Activated B cell treated with CpG ODN at 0.5 μM for 24 hours (primary cell): ENCODE measurements at places on chromosomes 6 and 20.

GRCh38 chr6:15329197-15329671 is 83.4 kb downstream of the JARID2 start:
- H3K4me3 ChIP-seq = no peak overlapping the region
- no peaks in the 10 kb centered on the region for H3K27me3 ChIP-seq
- peak overlapping the region; percentile 37 for H3K27ac ChIP-seq

- DNase-seq = no peak
- no peak overlapping the region for H3K4me3 ChIP-seq
- no peaks in the 10 kb centered on the region for H3K27me3 ChIP-seq
Observed at GRCh38 chr6:161079566-161080262, 88.1 kb downstream of the MAP3K4 start.

GRCh38 chr6:452301-453067 is 60.9 kb downstream of the IRF4 start:
- no peak overlapping the region for H3K4me3 ChIP-seq
- no peaks in the 10 kb centered on the region for H3K27me3 ChIP-seq
- no peak for DNase-seq
- H3K4me1 ChIP-seq = peaks cover 6% of the 10 kb centered on the region
- H3K27ac ChIP-seq = no peak overlapping the region

- no peaks in the 10 kb centered on the region for H3K27me3 ChIP-seq
- H3K4me3 ChIP-seq = no peak overlapping the region
- H3K4me1 ChIP-seq = peaks cover 43% of the 10 kb centered on the region
- no peak for DNase-seq
- peaks cover 11% of the 10 kb centered on the region for H3K36me3 ChIP-seq
- peak overlapping the region; percentile 4 for H3K27ac ChIP-seq
Observed at GRCh38 chr6:148999929-149000468, 253.2 kb downstream of the UST start.

DNA sequence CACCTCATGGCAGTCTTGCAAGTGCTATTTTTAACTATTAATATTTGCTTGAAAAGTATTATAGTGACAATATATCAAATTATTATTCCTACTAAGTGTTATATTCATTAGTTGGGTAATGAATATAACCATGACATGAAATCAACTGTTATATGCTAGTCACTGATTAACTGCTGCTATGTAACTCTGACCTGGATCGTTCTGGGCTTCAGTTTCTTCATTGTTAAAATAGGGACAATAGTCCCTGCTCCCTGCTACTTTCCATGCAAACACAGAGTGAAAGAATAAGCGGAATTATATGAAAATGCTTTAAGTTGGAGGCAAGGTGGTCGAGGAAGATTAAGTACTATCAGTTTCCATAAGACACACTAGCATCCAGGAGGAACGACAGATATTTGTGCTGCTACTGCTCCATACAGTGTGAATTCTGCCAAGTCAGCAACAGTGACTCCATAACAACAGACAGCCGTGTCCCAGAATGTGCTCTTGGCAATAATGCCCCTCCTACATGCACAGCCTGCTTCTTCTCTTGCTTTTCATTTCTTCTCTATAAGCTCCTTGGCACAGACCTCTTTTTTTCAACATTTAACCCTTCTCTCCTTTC is 107.2 kb downstream of the CHD6 start:
- H3K27me3 ChIP-seq = no peaks in the 10 kb centered on the region
- H3K4me1 ChIP-seq = no peaks in the 10 kb centered on the region
- no peak overlapping the region for H3K27ac ChIP-seq
- DNase-seq = no peak

DNA sequence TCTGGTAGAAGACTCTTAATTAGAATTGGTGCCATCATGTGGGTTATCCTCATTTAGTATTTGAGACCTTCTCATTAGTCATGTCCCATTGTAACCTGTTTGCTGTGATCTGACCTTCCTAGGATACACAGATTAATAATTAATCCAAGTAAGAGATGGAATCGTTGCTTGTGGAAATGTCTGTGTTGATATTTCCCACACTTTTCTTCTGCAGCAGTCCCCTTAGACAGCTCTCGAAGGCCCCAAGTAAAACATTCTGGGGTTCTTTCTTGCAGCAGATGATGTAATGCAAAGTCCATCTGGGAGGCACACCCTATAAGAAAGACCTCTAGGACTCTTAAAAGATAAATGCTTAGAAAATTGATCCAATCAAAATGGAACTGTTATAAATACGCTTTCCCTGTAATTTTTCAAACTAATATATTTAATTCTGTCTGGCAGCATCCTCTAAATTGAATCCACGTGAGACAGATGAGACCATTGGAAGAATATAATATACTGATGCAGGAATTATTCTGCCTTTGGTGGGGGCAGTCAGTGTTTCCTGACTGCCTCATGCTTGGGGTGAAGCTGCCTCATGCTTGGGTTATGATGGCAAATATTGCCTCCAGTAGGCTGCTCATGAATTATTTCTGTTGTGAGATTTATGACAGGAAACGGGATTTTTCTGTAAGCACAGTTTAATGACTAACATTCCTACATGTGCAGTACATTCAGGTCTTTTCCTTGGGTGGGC is 54.5 kb upstream of the ARMC2 start:
- no peaks in the 10 kb centered on the region for H3K36me3 ChIP-seq
- H3K4me1 ChIP-seq = peaks cover 11% of the 10 kb centered on the region
- H3K27ac ChIP-seq = no peak overlapping the region
- no peak for DNase-seq
- H3K4me3 ChIP-seq = no peak overlapping the region
- H3K27me3 ChIP-seq = peaks cover 10% of the 10 kb centered on the region

GRCh38 chr6:4486568-4487315 is 289.5 kb upstream of the CDYL start:
- peaks cover 11% of the 10 kb centered on the region for H3K27me3 ChIP-seq
- no peak overlapping the region for H3K4me3 ChIP-seq
- no peaks in the 10 kb centered on the region for H3K4me1 ChIP-seq
- peaks cover 2% of the 10 kb centered on the region for H3K36me3 ChIP-seq
- no peak overlapping the region for H3K27ac ChIP-seq

DNA sequence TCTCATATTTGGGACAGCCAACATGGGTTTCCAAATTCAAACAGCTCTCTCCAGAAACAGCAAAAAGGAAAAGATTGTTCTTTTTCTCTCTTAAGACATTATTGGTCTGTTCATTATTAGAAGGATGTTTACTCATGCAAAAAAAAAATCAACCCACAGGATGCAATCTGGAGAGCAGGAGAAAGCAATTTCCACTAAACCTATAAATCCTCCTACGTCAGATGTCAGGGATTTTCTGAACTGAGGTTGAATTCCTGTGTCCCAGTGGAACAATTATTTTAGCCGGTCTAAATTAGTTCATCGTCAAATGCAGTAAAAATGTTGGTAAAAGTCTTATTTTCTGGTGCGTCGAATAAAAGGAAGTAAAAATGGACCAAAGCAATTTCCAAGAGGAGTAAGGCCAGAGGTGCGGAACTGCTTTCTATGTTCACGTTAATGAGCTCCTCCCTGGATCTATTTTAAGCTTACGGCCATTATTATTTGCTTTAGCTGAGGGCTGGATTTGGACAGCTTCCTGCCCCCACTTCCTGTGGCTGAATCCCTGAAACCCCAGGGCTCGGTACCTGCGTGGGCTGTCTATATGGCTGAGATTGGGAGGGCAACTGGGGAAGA is at the start of gene GABRR1:
TSS of gene GABRR1 (minus strand) at position 60 of the 612 bp plus-strand sequence. CDS start at position 24, 36 bp downstream.
- no peak within 1 kb of the TSS for H3K27ac ChIP-seq
- no peak for DNase-seq
- no peak within 1 kb of the TSS for H3K4me3 ChIP-seq
- peaks cover 23% of the 10 kb centered on the region for H3K27me3 ChIP-seq

GRCh38 chr6:167302074-167302473 is 11.0 kb downstream of the UNC93A start:
- H3K4me3 ChIP-seq = no peak overlapping the region
- H3K27ac ChIP-seq = no peak overlapping the region
- H3K27me3 ChIP-seq = peaks cover 15% of the 10 kb centered on the region
- H3K36me3 ChIP-seq = no peaks in the 10 kb centered on the region
- DNase-seq = no peak

DNA sequence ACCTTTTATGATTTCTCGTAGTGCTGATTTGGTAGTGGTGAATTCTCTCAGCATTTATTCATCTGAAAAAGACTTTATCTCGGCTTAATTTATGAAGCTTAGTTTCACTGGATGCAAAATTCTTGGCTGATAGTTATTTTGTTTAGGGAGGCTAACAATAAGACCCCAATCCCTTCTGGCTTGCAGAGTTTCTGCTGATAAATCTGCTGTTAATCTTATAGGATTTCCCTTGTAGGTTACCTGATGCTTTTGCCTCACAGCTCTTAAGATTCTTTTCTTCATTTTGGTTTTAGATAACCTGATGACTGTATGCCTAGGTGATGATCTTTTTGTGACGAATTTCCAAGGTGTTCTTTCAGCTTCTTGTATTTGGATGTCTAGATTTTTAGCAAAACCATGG is 388.7 kb downstream of the UTRN start:
- H3K4me1 ChIP-seq = peaks cover 20% of the 10 kb centered on the region
- no peak for DNase-seq
- H3K4me3 ChIP-seq = no peak overlapping the region
- H3K36me3 ChIP-seq = peaks cover 67% of the 10 kb centered on the region

DNA sequence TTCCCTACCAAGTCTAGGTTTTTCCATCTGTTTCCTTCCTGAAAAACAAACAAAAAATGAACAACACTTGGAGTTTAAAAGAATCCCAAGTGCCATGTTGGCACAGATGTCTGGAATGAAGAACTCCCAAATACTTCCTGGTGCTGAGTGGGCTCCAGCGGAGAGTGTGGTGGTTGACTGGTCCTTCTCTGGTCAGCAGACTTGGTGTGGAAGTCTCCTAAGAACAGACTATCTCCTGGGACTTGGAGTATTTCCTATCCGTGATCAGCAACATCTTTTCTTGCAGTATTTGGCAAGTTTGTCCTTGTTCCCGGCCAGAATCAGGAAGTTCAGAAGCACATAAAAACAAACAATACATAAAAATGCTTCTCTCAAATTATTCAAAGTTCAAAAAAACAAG is 154.1 kb downstream of the MTFR2 start:
- H3K27ac ChIP-seq = no peak overlapping the region
- H3K4me1 ChIP-seq = peaks cover 1% of the 10 kb centered on the region
- peaks cover 2% of the 10 kb centered on the region for H3K36me3 ChIP-seq
- no peaks in the 10 kb centered on the region for H3K27me3 ChIP-seq
- no peak overlapping the region for H3K4me3 ChIP-seq

DNA sequence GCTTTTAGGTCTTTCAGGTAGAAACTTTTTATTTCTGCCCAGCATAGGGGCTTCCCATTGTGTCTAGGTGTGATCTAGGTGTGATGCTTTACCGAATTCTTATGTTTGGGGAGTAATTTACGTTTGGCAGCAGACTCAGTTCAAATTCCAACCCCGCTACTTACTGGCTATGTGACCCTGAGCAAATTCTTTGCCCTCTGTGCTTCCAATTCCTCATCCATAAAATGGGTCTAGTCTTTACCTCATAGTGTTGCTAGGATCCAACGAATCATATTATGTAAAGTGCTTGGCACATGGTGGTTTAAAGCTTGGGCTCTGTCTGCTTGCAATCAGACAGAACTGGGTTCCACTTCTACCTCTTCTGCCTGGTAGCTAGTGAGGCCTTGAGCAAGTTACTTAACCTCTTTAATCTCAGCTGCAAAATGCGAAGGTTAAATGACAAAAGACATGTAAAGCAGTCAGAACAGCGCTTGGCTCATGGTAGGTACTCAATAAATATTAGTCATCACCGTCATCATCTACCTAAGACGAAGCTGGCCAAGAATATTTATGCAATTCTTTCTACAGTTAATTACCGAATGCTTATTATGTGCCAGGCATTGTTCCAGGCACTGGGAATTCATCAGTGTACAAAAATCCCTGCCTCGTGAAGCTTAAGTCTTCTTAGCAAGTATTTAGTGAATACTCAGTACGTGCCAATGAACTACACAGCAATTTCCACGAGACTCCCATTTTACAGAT is 1.0 kb downstream of the NSFL1C start:
- H3K4me1 ChIP-seq = peaks cover 82% of the 10 kb centered on the region
- no peaks in the 10 kb centered on the region for H3K27me3 ChIP-seq
- peak overlapping the region; percentile 82 for H3K27ac ChIP-seq

DNA sequence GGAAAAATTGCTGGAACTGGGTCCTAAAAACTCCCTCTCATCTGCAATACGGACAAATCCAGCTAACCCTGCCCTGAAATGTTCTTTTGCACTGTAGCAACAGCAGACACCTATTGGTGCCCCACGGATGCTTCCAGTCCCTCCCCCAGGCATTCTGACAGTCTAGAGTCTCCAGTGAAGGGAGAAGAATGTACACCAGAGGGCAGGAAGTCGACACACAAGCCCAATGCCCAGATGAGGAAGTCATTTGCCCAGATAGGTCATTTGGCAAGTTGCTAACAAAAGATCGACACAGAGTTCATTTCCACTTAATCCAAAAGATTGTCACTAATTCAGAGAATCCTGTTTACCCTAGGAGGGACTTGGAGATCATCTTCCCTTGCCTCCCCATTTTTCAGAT is 293.0 kb upstream of the PRDM1 start:
- no peak overlapping the region for H3K27ac ChIP-seq
- H3K27me3 ChIP-seq = no peaks in the 10 kb centered on the region
- peaks cover 20% of the 10 kb centered on the region for H3K4me1 ChIP-seq
- no peaks in the 10 kb centered on the region for H3K36me3 ChIP-seq
- no peak overlapping the region for H3K4me3 ChIP-seq

DNA sequence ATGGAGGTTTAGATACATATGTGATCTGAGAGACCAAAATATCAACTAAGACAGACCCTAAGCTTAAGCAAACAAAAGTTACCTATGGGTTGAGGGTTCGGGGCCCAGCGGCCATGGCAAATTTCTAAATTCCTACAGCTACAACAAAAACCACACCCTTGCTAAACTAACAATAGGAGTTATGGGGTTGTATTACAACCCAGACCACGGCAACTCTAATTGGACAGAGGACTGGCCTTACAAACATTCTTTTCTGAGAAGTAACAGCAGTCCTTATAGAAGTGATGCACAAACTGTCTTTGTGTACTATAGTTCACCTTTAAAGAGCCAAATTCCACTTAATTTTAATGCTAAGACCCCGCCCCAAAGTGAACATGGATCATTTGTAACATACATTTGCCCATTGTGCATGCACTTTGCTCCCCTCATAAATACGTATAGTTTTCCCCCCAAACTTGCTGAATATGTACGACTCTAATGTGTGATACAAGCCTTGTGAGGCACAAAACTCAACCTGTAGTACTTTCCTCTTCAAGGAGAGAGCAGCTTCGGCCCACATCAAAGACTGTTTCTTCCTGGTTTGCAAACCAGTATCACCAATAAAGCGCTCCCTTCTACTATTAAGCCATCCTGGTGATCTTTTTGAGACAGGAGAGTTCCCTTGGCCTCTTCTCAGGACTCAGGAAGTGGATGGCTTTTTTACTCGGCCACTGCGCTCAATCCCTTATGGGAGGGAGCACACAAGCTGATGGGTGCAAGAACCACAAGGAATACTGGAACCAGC is 25.6 kb upstream of the MBOAT1 start:
- no peak overlapping the region for H3K27ac ChIP-seq
- no peak overlapping the region for H3K4me3 ChIP-seq
- DNase-seq = no peak
- H3K4me1 ChIP-seq = no peaks in the 10 kb centered on the region
- H3K36me3 ChIP-seq = no peaks in the 10 kb centered on the region

DNA sequence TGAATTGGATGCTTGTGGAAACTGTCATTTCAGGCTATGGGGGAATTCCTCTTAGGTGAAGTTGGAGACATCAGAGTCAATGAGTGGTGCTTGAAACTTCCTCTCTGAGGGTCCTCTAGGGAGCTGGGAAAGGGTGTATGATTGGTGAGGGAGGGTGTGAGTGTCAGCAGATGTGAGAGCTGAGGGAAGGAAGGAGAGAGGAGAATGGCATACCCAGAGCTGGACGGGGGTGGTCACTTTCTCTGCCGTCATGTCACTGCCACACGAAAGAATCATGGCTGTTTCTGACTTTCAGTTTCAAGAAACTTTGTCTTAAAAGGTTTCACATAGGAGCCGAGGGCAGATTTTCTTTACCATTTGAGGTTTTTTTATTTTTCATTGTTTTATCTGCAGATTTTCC is 50.3 kb downstream of the DEK start:
- H3K4me3 ChIP-seq = no peak overlapping the region
- H3K27ac ChIP-seq = no peak overlapping the region
- peaks cover 32% of the 10 kb centered on the region for H3K4me1 ChIP-seq
